ENCODE measurements at places on chromosomes 6 and 20.

DNA sequence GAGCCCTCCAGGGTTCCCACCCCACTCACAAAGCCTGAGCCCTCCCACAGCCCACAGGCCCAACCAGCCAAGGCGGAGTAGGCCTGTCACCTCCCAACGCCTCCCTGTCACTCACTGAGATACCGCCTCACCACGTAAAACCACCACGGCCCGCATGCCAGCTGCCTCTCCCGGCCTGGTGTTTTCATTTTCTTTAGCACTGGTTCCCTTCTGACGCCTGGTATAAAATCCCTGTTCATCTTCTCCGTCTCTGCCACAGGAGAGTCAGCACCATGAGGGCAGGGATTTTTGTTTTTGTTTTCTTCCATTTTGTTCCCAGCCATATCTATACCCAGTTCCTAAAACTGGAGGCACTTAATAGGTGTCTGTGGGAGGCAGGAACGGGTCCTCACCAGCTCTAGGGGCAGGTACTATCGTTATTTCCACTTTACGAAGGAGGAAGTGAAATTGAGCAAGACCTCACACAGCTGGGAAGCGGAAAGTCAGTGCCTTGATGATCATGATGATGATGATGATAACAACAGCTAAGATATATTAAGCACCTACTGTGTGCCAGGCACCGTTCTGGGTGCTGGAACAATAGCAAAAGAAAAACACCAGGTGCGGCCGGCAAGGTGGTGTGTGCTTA, 58.6 kb downstream of the SNAI1 start:
- DNase-seq = no peak

DNA sequence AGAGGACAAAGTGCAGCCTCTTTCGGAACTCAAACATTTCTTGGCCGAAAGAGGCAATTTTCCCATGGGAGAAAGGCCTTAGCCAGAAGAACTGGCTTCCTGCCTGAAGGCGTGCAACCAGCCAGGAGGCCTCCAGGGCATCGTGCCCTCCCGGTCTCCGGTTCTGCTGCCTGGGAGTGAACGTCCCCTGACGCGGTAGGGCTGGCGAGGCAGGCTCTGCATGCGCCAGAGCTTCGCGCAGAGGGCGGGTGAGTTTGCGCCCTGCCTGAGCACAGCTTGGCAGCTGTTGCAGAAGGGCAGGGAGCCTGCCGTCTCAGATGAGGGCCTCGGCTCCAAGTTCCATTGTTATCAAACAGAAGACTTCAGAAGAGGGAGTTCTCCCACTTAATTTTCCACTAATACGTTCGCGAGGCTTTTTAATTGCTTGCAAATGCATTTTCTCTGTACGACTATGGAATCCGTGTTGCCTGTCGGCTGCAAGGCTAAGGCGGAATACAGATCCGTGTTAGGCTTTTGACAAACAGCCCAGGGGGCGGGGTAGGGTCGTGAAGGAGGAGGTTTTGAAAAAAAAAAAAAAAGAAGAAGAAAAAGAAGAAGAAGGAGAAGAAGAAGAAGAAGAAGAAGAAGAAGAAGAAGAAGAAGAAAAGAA, 5.5 kb upstream of the TFAP2D start:
- no peak for DNase-seq

DNA sequence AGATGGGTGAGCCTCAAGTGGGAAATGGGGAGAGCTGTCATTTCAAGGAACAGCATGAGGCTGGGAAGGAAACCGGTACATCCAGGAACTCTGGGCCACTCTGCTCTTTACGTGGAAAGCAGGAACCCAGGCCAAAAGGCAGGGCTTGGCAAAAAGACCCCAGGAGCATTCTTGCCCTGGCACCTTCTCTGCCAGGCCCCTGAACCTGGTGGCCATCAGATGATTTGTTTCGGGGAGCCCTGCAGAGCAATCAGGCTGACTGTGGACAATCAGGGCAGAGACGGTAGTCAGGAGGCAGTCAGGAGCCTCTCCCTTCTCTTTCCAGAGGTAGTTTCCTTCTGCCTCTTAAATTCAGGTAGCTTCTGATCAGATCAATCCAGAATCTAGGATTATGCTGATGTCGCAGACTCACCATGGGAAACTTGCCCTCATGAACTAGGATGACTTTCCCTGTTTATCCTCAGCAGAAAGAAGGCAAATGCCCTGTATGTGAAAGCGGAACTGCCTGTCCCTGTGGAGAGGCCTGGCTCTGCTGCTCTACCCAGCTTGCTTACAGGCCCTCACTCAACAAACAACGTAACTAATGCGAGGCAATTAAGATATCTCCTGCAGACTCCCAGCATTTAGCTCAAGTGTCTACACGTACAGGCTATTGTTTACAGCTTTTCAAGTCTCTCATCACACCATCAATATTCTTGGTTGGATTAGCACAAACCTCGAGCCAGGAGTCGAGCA, 36.6 kb downstream of the EZR start:
- no peak for DNase-seq

- DNase-seq = no peak
Observed at GRCh38 chr6:36852481-36853147, 13.4 kb upstream of the CPNE5 start.

DNA sequence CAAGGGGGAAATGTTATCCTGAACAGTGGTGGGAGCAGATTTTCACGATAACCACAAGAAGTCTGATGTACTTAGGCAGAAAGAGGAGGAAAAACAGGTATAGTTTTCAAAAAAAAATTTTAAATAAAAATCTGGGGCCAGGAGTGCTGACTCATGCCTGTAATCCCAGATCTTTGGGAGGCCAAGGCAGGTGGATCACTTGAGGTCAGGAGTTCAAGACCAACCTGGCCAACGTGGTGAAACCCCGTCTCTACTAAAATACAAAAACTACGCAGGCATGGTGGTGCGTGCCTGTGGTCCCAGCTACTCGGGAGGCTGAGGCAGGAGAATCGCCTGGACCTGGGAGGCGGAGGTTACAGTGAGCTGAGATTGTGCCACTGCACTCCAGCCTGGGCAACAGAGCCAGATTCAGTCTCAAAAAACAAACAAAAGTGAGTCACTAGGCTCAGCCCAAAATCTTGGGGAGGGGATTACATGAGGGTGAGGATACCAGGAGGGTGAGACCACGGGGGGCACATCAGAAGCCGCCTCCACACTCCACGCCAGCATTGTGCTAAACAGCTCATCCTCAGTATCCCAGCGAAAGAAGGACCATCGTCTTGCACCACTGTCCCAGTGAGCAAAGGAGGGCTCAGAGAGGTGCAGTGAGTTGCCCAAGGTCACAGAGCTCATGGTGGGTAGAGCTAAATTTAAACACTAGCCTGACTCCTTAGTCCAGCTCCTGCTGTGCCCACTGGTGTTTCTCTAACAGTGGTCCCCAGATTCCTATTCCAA, 33.7 kb downstream of the BCAS4 start:
- no peak for DNase-seq

DNA sequence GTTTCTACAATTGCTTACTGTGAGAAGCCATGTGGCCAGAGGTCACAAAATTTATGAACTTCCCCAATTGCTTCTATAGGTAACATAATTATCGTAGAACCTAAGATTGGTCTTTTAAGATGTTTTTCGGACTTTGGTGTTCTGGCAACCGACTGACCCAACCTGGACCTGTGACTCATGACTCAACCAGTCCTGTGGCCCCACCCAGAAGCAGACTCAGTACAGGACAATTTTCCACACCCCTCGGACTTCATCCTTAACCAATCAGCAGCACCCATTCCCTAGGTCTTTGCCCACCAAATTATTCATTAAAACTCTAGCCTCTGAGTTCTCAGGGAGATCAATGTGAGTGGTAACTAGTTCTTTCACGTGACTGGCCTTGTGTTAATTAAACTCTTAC, 26.4 kb upstream of the AKAP12 start:
- DNase-seq = no peak

- no peak for DNase-seq
Observed at GRCh38 chr20:37407019-37407566, 61.2 kb downstream of the SRC start.

DNA sequence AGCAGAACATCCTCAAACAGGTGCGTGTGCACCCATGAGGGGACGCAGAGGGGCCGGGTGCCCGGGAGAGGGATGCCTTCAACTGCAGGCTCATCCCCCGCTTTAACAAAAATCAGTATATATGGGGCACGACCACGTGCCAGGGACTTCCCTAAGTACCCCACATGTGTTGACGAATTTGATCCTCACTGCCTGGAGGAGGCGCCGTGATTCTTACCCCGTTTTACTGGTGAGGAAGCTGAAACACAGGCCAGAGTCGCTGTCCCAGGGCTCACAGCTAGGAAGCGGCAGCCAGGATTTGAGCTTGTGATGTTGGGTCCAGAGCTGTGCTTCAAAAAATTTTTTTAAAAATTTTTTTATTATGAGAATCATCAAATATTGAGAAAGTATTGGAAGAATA, 44.8 kb downstream of the ITPR3 start:
- no peak for DNase-seq

- DNase-seq = no peak
Observed at GRCh38 chr6:136696238-136696637, 96.0 kb downstream of the MAP3K5 start.

- DNase-seq = no peak
Observed at GRCh38 chr20:841568-842546, 8.3 kb downstream of the FAM110A start.

DNA sequence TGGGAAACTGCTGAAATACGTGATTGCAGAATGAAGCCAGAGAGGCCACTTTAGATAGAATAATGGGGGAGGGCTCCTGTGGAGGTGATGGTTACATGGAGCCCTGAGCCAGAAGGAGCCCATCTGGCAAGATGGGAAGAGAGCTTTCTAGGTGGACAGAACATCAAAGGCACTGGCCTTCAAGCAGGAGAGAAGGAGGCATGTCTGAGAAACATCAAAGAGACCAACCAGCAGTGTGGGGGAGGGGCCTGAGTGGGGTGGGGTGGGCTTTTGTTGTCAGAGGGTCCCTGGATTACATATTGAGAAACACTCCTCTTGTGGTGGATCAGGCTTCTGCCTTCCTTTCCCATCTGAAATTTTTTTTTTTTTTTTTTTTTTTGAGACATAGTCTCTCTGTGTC, 1.9 kb upstream of the KCNG1 start:
- DNase-seq = no peak

- DNase-seq = no peak
Observed at GRCh38 chr6:108127826-108128225, 38.0 kb upstream of the NR2E1 start.

DNA sequence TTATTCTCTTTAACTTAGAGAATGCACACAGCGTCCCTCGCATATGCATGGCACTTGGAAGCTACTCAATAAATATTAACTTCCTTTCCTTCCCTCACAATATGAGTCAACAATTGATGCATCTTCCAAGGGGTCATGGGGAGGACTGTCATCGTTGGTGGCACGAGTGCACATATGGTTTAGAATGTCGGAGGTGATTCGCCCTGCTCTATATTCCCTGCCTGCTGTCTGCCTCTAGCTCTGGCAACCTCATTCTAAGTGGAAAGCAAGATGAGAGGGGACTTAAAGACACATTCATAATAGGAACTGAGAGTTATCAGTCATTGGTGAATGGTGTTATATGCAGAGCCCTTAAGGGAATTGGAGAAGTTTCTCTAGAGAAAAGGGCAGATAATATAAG, 44.6 kb downstream of the MAK start:
- DNase-seq = no peak

DNA sequence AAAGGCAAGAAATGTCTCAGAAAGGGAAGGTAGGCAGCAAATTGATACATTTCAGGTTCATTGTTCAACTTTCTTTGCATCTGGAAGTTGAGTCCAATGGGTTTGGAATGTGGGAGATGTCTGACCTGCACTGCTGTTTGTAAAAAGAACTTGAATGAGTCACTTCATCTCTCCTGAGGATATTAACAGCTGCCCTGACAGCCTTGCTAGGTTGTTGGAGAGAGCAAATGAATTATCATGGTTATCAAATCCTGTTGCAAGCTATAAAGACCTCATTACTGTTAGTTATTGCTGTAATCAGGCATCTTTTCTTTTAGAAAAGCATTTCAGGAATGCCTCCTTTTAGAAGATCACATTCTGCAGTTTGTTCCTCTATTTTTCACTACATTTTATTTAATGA, 23.0 kb upstream of the FLRT3 start:
- no peak for DNase-seq

GRCh38 chr6:43771858-43772680, 2.1 kb downstream of the VEGFA start:
- no peak for DNase-seq

DNA sequence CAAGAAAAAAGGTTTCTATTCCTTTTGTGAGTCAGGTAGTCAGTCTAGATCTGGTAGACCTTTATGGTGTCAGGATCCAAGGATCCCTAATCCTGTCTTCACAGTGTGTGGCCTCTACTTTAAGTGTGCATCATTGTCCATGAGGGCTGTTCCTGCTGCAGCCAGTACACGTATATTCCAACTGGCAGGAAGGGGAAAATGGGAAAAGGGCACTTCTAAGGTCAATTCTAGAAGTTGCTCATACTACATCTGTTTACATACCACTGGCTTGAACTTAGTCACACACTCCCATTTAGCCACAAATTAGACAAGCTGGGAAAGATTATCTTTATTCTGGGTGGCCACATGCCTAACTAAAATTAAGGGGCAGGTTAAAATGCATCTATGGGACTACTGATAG, 9.7 kb upstream of the MMS22L start:
- DNase-seq = no peak

DNA sequence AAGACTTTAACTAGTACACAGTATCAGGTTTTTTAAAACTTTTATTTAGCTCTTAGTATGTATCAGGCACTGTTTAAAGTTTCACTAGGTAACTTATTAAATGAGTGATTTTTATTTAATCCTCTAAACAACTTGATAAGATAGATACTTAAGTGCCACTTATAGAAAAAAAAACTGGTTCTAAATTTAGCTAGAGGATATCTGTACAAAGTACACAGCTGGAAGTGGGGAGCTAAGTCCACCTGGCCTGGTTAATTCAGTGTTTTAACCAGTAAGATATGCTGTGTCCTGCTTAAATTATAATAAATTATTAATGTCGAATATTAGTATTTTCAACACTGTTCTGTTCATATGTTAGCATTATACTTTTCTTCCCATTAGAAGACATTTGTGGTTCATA, 37.5 kb downstream of the SYCP2 start:
- no peak for DNase-seq

GRCh38 chr20:38536310-38536709, 44.7 kb upstream of the ADIG start:
- no peak for DNase-seq

DNA sequence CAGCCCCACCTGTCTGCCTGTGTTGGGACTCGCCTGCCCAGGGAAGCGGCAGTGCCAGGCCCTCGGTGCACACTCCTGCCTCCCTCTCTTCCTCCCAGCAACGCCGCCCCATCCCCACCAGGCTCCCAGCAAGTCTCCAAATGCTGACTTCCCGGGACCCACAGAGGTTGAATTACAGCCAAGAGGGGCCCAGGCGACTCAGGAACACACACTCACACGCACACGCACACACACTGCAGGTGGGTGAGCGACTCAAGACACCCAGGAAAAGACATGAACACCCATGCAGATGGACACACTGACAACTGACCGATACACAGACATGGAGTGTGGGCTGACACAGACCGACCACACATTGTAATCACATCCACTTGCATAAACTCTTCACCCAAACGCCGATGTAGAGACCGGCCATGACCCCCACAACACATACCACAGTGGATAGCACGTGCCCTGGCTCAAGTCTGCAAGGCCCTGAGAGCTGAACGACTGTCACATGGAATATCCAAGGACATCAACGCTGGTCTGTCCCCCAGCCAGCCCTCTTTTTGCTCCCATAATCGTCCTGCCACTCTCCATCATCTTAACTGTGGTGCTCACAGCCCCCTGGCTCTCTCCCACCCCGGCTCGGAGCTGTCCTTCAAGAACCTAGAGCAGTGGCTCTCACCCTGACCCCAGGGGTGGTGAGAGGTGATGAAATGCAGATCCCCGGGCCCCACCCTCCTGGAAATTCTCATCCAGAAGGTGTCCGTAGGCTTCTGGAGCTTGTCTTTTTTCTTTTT, 470 bp upstream of the FAM83C start:
- no peak for DNase-seq

GRCh38 chr20:35215066-35215956, 11.2 kb upstream of the MMP24 start:
- no peak for DNase-seq

Data from GM12878 (cell line).